ENCODE measurements at places on chromosomes 11 and 22. TPM values are rescaled to one million over a fixed set of nuclear protein-coding genes. Genes with fewer than 3 reads are reported as not detected.

The MN1 gene
- 9.1 TPM for total RNA-seq

The C1QTNF4 gene
- total RNA-seq = 0.22 TPM

The TPBGL gene
- not detected for total RNA-seq

The MMP27 gene
- not detected for total RNA-seq

The RBMXL2 gene
- total RNA-seq = not detected

The TYR gene
- not detected for total RNA-seq

GRCh38 chr11:62671236-62671607 lies 251 bp upstream of the UQCC3 start:
- peak overlapping the region; percentile 79 for H3K27ac ChIP-seq
- H3K27me3 ChIP-seq = no peaks in the 10 kb centered on the region
- H3K36me3 ChIP-seq = peaks cover 19% of the 10 kb centered on the region
- peak overlapping the region; percentile 79 for H3K4me3 ChIP-seq
- H3K4me1 ChIP-seq = peaks cover 51% of the 10 kb centered on the region
- DNase-seq = no peak

DNA sequence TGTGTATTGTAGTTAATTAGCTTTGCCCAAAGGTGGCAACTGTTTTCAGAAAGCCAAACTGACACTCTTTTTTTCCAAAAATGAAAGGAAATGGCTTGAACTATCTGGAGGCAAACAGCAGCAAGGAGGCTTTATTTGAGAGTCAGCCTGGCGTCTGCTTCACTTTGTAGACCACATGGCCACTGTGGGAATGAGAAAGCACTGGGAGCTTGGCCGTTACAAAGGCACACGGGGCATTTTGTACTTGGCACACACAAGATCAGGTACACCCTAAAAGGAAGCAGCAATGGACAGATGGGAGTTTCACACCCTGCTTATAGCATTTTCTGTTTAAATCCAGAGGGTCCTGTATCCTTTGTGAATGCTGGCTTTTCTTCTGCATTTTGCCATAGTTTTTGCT lies 126.3 kb downstream of the MPPED2 start:
- no peak overlapping the region for H3K4me3 ChIP-seq
- no peaks in the 10 kb centered on the region for H3K36me3 ChIP-seq
- no peak for DNase-seq
- H3K27me3 ChIP-seq = peaks cover 39% of the 10 kb centered on the region
- no peaks in the 10 kb centered on the region for H3K4me1 ChIP-seq
- no peak overlapping the region for H3K27ac ChIP-seq

DNA sequence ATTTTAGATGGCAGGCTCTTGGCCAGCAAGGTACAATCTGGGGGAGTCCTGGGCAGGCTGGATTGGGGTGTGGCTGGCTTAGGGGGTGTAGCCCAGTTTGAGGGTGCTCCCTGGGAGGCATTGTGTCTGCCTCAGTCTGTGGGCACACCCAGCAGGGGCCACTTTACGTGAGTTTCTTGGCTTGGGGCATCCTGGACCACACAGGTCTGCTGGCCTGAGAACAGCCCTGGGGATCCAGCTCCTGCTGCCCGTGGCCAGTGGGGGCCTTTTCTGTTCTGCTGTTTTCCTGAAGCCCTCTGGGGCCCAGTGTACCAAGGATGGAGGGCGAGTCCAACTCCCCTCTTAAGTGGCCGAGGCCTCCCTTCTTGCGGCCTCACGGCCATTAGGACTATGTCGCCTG lies 71.9 kb downstream of the MPPED1 start:
- H3K27ac ChIP-seq = no peak overlapping the region
- H3K36me3 ChIP-seq = no peaks in the 10 kb centered on the region
- H3K27me3 ChIP-seq = peaks cover 100% of the 10 kb centered on the region
- no peaks in the 10 kb centered on the region for H3K4me1 ChIP-seq

DNA sequence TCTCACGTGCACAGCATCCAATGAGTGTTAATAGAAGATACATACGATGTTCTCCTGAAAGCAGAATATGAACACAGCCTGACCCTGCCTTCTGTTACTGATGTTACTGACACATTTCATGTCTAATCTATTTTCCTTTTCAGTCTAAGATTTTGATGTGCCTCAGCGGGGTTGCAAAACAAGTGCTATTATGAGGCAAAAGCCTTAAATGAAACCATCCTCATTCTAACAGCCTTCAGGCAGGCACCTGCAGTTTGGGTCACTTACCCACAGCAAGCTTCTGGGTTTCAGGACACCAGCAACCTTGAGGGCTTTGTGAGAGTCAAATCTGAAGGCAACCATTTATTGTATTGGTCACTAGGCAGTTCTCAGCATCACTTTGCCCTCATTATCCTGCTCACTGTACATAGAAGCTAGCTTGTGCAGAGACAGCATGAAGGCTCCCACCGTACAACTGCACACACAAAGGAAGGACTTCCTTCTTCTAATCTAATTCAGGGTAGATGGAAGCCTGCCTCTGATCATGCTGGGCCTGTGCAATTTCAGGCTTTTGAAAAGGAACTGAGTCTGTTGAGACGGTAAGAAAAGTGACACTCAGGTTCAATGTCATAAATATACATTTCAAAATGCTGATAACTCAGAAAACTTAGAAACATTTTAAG lies 183.2 kb upstream of the PITPNB start:
- H3K4me1 ChIP-seq = no peaks in the 10 kb centered on the region
- H3K36me3 ChIP-seq = no peaks in the 10 kb centered on the region
- no peak overlapping the region for H3K27ac ChIP-seq

DNA sequence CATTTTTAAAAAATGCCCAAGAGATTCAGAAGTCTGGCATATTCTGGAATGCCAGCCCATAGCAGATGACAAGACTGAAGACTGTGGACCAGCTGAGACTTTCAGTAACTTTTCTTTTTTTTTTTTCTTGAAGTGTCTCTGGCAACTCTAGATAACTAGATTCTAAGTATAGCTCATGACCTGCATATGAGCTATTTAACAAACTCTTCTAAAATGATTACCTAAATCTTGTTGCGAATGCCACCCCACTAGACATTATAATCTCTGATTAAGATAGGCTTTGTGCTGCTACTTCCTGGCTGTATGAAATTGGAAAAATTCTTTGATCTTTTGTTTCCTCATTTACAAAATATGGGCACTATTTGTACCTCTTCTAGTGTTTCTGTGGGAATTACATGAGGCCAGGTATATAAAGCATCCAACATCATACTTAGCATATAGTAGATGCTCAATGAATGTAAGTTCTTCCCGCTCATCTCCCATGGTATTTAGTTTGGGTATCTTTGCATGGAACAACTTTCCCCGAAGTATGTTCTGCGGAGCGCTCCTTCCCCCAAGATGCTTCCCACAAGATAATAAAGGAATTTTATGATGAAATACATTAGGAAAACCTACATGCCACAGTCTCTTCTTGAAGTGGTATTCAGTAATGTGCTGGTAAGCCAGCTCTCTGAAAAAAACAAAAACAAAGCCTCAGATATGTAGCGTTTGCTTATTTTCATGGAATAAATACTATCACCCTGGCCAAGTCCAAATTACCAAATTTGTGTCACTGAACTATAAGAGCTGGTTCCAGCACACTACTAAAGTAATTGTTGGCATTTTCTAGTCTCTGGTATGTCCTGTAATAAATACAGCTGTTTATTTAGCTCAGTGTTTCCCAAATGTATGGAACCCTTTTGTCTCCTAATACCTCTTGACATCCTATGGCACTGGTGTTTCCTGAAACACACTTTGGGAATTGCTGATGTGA lies 86.8 kb upstream of the TIMP3 start:
- no peak overlapping the region for H3K4me3 ChIP-seq
- H3K4me1 ChIP-seq = peaks cover 10% of the 10 kb centered on the region
- H3K27ac ChIP-seq = no peak overlapping the region
- no peaks in the 10 kb centered on the region for H3K36me3 ChIP-seq
- DNase-seq = no peak

GRCh38 chr11:67337257-67337656 lies 16.1 kb downstream of the POLD4 start:
- DNase-seq = no peak
- H3K4me1 ChIP-seq = no peaks in the 10 kb centered on the region
- H3K4me3 ChIP-seq = no peak overlapping the region
- no peaks in the 10 kb centered on the region for H3K36me3 ChIP-seq
- no peak overlapping the region for H3K27ac ChIP-seq
- H3K27me3 ChIP-seq = no peaks in the 10 kb centered on the region

GRCh38 chr11:72292106-72292785 lies 48.3 kb upstream of the PHOX2A start:
- H3K27ac ChIP-seq = no peak overlapping the region
- no peaks in the 10 kb centered on the region for H3K27me3 ChIP-seq
- DNase-seq = no peak
- no peaks in the 10 kb centered on the region for H3K36me3 ChIP-seq
- no peaks in the 10 kb centered on the region for H3K4me1 ChIP-seq

GRCh38 chr11:130779943-130780342 lies 136.3 kb downstream of the SNX19 start:
- H3K36me3 ChIP-seq = no peaks in the 10 kb centered on the region
- no peak overlapping the region for H3K27ac ChIP-seq
- H3K4me1 ChIP-seq = peaks cover 32% of the 10 kb centered on the region
- no peak for DNase-seq
- no peaks in the 10 kb centered on the region for H3K27me3 ChIP-seq
- no peak overlapping the region for H3K4me3 ChIP-seq

DNA sequence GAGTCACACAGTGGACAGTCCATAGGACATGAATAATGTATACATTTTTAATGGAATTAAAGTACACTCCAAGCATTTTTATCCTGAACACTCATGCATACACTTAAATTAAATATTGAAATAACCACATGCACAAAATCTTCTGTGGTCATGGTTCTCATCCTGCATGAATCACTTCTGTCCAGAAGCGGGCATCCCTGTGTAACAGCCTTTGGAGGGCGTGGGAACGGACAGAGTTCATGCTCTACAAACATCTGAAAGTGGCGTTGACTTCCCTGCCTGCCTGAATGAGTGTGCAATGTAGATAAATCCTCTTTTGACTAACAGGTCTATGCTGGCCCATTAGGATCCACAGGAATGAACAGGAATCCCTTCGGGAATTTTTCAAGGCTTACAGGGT lies 780.2 kb downstream of the BRD1 start:
- H3K27ac ChIP-seq = no peak overlapping the region
- H3K4me1 ChIP-seq = no peaks in the 10 kb centered on the region
- no peak overlapping the region for H3K4me3 ChIP-seq
- DNase-seq = no peak
- H3K36me3 ChIP-seq = no peaks in the 10 kb centered on the region
- peaks cover 100% of the 10 kb centered on the region for H3K27me3 ChIP-seq

GRCh38 chr11:6656584-6656915 lies 941 bp upstream of the DCHS1 start:
- H3K27me3 ChIP-seq = no peaks in the 10 kb centered on the region
- H3K27ac ChIP-seq = no peak overlapping the region
- H3K36me3 ChIP-seq = no peaks in the 10 kb centered on the region
- H3K4me1 ChIP-seq = no peaks in the 10 kb centered on the region
- DNase-seq = no peak

DNA sequence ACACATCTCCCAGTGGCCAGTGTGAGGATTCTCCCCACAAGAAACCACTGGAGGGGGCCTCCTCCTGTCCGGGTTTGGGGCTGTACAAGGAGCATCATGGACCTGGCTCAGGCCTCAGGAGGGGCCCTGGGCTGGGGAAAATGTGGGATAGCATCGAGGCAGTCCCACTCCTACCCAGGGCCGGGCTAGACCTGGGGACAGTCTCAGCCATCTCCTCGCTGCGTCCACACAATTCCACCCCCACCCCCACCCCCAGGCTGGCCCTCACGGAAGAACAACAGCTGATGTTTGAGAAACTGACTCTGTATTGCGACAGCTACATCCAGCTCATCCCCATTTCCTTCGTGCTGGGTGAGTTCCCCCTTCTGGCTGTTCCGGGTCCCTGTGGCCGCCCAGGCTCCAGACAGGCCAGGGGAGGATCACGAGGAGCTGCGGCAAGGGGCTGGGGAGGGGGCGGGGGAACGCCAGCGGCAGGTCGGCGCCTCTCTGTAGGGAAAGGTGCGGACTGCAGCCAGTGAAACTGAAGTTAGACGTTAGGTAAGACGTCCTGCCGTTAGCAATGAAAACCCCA lies 4.8 kb downstream of the BEST1 start:
- no peaks in the 10 kb centered on the region for H3K27me3 ChIP-seq
- peaks cover 32% of the 10 kb centered on the region for H3K4me1 ChIP-seq
- H3K36me3 ChIP-seq = no peaks in the 10 kb centered on the region
- H3K4me3 ChIP-seq = peak overlapping the region; percentile 28
- H3K27ac ChIP-seq = no peak overlapping the region

GRCh38 chr11:19756675-19757475 lies 44.2 kb downstream of the NAV2 start:
- DNase-seq = no peak
- no peaks in the 10 kb centered on the region for H3K36me3 ChIP-seq
- no peaks in the 10 kb centered on the region for H3K27me3 ChIP-seq

- no peak for DNase-seq
- H3K36me3 ChIP-seq = no peaks in the 10 kb centered on the region
- H3K27ac ChIP-seq = peak overlapping the region; percentile 23
- H3K4me1 ChIP-seq = peaks cover 24% of the 10 kb centered on the region
- H3K27me3 ChIP-seq = no peaks in the 10 kb centered on the region
Observed at GRCh38 chr11:76380159-76380976, 564 bp downstream of the THAP12 start.

DNA sequence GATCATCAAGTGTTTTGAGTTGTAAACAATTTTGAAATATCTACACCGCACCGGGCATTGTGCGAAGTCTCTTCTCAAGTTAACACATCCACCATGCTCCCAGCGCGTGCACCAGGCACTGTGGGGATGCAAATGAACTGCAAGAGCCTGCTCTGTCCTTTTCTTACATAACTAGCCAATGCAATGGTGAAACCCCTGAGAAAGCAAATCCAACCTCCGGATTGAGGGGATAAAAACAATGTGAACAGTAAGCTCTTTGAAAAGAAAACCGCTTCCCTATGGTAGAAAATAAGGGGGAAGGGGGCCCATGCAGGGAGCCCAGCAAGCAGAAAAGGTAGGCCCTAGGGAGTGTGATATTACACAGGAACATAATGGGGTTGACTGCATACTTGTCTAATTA lies 274.9 kb upstream of the MPPED2 start:
- no peak overlapping the region for H3K27ac ChIP-seq
- DNase-seq = no peak
- no peak overlapping the region for H3K4me3 ChIP-seq
- no peaks in the 10 kb centered on the region for H3K4me1 ChIP-seq

GRCh38 chr11:126874276-126874675 lies 126.3 kb downstream of the KIRREL3 start:
- H3K4me3 ChIP-seq = no peak overlapping the region
- H3K4me1 ChIP-seq = no peaks in the 10 kb centered on the region
- DNase-seq = no peak
- H3K36me3 ChIP-seq = no peaks in the 10 kb centered on the region
- H3K27ac ChIP-seq = no peak overlapping the region
- H3K27me3 ChIP-seq = peaks cover 7% of the 10 kb centered on the region

GRCh38 chr11:18704045-18704645 lies 5.6 kb downstream of the TMEM86A start:
- H3K4me1 ChIP-seq = peaks cover 20% of the 10 kb centered on the region
- H3K36me3 ChIP-seq = no peaks in the 10 kb centered on the region
- H3K27me3 ChIP-seq = peaks cover 29% of the 10 kb centered on the region
- no peak for DNase-seq

DNA sequence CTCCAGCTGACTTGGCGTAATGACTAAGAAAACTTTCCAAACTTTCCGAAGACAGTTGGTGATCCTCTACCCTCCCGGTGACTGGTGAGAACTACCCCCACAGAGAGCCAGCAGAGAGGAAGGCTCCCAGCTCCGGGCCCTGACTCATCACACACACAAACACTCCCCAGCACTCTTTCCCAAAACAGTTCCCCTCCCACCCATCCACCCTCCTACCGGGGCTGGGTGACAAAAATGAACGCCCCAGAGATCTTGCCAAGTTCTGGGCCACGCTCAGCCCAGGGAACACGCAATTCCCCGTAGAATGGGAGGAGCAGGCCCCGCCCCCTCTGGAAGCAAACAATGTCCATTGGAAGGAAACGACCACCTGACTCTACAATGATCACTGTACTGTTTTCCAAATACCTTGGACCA lies 21.3 kb upstream of the JAM3 start:
- no peaks in the 10 kb centered on the region for H3K4me1 ChIP-seq
- no peak for DNase-seq
- no peak overlapping the region for H3K4me3 ChIP-seq
- H3K36me3 ChIP-seq = no peaks in the 10 kb centered on the region
- H3K27ac ChIP-seq = no peak overlapping the region

All from PC-9 (cell line).